BJ (cell line): ENCODE measurements at places on chromosomes 1 and 21. TPM values are rescaled to one million over a fixed set of nuclear protein-coding genes. Genes with fewer than 3 reads are reported as not detected.

- no peak for DNase-seq
Measured at GRCh38 chr1:30748699-30749401, 8.7 kb downstream of the LAPTM5 start.

GRCh38 chr21:34526618-34527290 is 14.7 kb upstream of the KCNE1 start:
- DNase-seq = peak; percentile 100

GRCh38 chr1:29497395-29498125 is 261.2 kb downstream of the PTPRU start:
- DNase-seq = no peak

C4BPA gene
- not detected in 2 replicates for polyA plus RNA-seq

TRPM2 gene
- polyA plus RNA-seq = not detected in 2 replicates
